H7 (cell line): ENCODE measurements at places on chromosomes 7 and 10.

DNA sequence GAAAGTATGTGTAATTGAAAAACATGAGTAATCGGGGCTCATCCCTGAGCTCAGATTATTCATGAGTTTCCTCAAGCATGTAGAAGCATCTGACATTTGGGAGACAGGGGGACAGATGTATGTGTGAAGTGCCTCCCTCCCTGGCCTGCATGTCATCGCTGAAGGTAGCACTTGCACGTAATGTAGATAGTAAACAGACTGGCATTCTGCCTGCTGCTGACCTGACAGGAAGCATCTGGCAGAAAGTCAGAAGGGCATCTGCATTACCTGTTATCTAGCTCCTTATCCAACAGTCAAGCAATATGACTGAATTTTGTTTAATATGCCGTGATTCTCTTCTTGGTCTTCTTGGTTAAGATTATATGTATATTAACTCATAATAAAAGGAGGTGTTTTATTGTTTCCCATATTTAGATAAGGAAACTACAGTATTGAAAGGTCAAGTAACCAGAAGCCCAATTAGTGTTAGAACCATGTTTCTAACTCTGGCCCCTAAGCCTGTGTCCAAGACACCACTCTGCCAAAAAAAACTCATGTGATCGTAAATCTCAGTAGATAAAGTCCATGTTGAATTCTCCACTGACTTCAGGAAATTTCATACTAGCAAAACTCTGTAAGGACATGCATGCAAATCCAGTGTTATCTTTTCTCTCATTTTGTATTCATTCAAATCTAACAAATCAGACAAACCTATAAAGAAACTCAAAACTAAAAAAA lies 918.1 kb upstream of the MBL2 start:
- no peak for DNase-seq

DNA sequence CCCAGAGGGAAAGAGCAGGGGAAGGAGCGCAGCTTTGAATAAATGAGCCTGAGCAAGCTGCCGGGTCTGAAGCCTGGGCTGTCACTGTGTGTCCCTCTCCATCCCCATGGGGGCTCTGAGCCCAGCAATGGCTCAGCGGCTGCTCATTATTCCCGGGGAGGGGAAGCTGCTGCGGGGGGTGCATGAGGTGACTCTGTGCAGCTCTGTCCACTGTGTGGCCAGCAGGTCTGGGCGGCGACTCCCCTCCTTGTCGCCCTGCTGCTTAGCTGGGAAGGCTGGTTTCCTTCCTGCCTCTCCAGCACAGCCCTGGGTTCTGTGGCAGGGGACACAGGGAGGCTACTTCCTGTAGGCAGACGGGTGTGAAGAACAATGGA lies 234.2 kb downstream of the PRPF18 start:
- peak; percentile 44 for DNase-seq

DNA sequence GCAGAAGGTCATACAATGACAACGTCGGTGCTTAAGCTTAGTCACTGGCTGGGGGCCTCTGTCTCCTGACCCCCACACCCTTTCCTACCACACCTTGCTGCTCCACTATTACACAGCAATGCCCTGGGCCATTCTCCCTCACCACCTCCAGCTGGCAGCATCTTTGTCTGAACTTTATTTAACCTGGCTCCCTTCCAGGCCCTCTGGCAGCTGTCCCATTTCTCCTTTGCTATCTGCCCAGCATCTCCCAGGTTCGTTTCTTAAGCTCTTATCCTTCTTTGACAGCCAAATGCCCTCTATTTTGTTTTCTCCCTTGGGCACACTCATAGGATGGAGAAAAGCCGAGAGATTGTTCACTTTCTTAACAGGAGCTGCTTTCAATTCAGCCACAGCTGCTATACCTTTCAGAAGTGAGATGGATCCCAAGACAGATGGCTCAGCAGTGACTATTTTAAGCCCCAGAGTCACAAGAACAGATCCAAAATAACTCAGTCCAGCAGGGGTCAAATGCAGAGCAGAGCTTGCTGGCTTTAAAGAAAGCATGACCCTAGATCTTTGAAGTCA lies 1277.1 kb upstream of the AUTS2 start:
- no peak for DNase-seq

DNA sequence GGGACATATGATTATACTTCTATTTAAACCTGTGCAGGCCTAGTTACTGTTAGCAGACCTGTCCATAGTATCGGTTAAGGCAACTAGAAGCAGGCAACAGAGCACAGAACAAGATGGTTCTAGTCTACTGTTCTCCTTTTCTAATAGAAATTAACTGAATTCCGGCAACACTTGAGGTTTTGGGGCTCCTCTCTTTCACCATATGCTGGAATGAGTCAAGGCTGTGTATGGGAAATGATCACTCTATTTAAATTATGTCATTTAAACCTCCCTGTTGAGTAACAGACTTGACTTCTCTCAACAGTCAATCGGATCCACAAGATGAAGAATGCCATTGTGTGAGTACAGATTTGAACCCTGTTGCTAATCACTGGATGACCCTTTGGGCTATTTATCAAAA lies 6.2 kb upstream of the OTUD1 start:
- no peak for DNase-seq

GRCh38 chr10:75197906-75198305 lies 12.7 kb upstream of the VDAC2 start:
- DNase-seq, result no peak
